Stimulated activated CD8-positive, alpha-beta memory T cell treated with anti-CD3 and anti-CD28 coated beads, Interleukin-7, amount 100 ng/mL, for 24 hours (primary cell): ENCODE measurements at places on chromosomes 1 and 21.

DNA sequence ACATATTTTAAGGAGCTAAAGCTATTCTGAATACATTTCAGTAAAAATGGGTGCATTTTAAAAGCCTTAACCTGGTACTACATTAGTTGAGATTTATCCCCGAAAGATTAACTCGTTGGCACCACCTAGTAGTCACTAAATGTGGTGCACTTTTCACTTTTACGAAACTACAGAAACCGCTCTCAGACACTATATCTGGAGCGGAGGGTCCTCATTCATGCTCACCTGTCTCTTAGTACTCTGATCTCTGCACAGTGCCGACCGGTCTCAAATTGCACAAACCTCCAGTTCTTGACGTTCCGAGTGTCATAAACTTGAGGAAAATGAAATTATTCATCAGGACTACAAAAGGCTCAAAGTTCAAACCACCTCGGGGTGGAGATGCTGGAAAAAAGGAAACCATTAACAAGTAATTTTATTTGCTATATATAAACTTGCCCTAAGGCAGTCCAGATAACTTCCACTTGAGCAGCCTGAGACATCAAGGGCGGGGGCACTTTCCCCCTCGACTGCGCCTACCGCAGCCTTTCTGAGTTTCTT lies 722 bp downstream of the LZIC start:
- no peak for DNase-seq

GRCh38 chr1:169363046-169363730 lies 4.4 kb downstream of the NME7 start:
- DNase-seq, result no peak

DNA sequence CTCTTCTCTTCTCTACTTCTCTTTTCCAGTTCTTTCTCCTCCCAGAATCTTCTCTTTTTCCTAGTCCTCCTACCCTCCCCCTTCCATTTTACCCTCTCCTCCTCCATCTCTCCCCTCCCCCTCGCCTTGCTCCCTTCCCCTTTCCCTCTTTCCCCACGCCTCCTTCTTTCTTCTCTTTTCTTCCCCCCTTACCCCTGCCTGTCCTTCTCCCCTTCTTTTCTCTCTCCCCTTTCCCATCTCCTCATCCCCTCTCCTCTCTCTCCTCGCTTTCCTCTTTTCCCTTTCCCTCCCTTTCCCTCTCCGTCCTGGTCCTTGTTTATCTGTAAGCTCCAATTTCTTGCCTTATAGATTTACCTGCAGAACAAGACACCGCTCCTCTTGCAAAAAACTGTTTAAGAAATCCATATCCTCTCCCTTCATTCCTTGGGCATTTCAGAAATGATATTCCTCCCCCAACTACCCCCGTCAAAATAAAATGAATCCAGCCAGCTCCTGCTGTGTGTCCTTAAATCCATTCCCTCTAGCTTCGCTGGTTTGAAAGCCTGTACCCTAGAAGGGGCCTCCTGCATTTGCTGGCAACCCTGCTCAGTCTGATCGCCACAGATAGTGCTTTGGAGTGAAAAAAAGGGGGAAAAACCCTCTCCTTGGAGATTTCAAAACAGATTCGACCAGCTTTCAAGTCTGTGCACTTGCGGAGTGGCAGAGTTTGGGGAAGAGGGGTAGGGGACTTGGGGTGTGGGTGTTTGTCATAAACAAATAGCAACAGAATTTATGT lies 89.4 kb downstream of the PAPPA2 start:
- DNase-seq, result no peak

DNA sequence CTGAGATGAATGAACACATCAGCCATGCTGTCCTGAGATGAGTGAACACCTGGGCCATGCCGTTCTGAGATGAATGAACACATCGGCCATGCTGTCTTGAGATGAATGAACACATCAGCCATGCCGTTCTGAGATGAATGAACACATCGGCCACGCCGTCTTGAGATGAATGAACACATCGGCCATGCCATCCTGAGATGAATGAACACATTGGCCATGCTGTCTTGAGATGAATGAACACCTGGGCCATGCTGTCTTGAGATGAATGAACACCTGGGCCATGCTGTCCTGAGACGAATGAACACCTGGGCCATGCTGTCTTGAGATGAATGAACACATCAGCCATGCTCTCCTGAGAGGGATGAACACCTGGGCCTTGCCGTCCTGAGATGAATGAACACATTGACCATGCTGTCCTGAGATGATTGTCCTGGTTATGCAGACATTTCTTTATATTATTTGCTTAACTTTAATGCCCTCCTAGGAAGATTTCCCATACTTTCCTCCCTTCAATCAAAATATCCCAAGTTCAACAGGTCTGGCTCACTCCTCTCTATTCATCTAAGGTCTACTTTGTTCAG lies 48.6 kb upstream of the COL6A1 start:
- DNase-seq, result no peak

- no peak for DNase-seq
Observed at GRCh38 chr1:193234530-193234929, 48.1 kb upstream of the B3GALT2 start.

DNA sequence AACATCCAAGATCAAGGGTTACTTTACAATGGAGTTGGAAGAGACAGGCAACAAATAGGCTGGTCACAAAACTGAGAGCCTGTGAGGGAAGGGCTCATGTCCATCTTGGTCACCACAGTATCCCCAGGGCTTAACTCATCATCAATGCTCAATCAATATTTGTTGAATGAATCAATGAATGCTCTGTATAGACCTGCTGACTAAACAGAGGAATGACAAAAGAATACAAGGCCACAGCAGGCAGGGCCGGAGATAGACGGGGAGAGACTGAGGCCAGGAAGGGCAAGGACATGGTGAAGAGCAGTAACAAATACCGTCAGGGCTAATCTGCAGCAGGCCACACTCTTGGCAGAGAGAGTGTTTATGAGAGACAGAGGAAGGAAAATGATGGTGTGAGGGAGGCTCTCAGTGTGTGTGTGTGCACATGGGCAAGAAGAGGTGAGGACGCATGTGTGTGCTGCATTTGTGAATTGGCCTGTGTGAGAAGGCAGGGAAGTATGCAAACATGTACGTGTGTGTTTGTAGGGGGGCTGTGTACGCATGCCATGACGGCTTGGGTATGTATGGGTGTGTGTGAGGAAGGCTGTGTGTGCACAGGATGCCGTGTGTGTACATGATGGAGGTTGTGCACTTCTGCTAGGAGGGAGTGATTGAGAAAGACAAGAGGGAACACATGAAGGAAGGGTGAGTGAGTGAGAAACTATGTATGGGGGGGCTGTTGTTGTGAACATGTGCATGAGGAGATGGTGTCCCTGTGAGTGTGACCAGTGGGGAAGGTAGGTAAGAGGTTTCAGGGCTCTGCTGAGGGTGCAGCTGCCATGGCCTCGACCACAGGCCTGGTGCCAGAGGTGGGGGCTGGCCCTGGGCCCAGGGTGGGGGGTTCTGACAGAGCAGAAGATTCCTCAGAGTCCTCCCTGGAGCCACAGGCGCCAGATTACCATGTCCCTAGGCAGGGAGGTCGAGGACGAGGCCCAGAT lies 15.4 kb downstream of the AHDC1 start:
- DNase-seq, result no peak

GRCh38 chr1:59687081-59687480 lies 127.7 kb upstream of the HOOK1 start:
- DNase-seq, result no peak

DNA sequence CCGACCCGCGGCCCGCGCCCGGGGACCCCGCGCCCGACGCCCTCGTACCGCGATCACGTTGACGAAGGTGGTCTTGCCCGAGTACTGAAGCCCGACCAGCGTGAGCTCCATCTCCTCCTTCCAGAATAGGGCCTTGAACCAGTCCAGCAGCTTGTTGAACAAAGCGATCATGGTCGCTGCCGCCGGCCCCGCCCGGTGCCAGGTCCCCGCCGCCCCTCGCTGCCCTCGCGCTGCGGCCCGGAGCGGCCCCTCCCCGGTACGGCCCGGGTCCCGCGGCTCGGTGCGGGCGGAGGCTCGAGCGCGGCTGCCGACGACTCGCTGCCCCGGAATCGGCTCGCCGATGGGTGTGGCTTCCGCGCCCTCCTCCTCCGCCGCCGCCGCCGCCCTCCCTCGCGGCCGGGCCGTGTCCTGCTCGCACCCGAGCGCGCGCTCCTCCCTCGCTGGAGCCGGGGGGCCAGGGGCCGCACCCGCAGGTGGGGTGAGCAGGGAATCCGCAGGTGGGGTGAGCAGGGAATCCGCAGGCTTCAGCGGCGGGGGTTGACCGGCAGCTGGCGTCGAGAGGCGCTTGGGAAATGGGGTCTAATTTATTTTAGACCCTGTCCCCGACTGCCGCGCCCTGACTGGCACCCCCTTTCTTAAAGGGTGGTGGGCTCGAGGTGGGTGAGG lies at the start of gene ARL8A:
ARL8A (minus strand) TSS at position 336 of the 666 bp plus-strand sequence; CDS start at position 171, 165 bp downstream.
- DNase-seq, result no peak

GRCh38 chr1:58573705-58574591 lies 3.1 kb downstream of the TACSTD2 start:
- no peak for DNase-seq

DNA sequence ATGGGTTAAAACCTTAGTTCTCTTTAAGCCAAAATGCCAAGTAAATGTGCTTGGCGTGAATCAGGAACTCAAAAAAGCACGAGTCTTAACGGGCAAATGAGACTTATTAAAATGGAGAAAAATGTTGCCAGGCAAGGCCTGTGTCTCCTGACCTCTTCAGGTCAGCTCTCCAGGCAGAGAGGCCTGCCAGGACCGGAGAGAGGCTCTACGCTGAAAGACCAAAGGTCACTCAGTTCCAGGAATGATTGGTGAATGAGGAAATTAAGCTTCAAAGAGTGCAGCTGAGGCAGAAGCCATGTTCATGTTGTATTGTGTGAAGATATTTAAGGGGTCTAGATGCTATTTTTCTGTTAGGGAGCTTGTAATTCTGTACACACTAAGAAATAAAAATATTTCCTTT lies 66.6 kb downstream of the SPAG17 start:
- DNase-seq, result no peak

DNA sequence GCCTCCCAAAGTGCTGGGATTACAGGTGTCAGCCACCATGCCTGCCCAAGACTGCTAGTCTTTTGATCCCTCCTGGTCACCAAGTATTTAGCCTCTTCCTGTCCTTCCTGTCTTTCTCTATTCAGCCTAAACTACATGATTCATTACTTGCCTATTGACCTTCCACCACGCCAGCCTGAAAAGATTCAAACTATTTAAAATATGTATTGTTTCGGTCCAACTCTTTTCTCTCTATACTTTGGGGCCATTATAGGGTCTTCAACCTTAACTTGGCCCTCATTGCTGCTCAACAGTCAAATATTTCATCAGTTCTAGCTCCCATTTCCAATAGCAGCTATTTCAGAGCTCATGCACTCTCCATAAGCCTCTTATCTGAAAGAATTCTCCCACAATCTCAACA lies 153.0 kb downstream of the TNFSF18 start:
- DNase-seq, result no peak

- no peak for DNase-seq
Observed at GRCh38 chr1:217981430-217981829, 303.7 kb upstream of the RRP15 start.

GRCh38 chr1:211521102-211521815 lies 29.3 kb upstream of the RD3 start:
- no peak for DNase-seq

GRCh38 chr1:225448146-225448805 lies 20.4 kb upstream of the LBR start:
- DNase-seq, result no peak

DNA sequence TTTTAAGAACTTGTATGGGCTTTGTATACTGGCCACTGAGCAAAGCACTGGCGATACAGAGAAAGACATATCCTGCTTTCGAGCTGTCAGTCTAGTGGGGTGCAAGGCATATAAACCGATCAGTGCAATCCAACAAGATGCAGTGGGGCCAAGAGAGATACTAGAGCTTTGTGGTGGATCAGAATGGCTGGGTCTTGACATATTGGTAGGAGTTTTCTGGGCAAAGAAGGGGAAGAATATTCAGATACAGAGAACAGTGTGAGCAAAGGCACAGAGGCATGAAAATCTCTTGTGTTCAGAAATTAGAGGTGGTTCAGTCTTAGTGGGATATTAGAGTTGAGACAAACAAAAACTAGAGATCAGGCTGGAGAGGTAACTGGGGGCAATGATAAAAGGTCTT lies 49.2 kb downstream of the FOXO6 start:
- DNase-seq, result no peak

GRCh38 chr21:32055305-32055704 lies 182.5 kb downstream of the HUNK start:
- DNase-seq, result no peak

- DNase-seq, result no peak
Observed at GRCh38 chr1:41927118-41927517, 8.4 kb upstream of the HIVEP3 start.

- DNase-seq, result no peak
Observed at GRCh38 chr21:15480160-15480559, 249.6 kb upstream of the USP25 start.
